ENCODE measurements at places on chromosomes 6 and 20.

DNA sequence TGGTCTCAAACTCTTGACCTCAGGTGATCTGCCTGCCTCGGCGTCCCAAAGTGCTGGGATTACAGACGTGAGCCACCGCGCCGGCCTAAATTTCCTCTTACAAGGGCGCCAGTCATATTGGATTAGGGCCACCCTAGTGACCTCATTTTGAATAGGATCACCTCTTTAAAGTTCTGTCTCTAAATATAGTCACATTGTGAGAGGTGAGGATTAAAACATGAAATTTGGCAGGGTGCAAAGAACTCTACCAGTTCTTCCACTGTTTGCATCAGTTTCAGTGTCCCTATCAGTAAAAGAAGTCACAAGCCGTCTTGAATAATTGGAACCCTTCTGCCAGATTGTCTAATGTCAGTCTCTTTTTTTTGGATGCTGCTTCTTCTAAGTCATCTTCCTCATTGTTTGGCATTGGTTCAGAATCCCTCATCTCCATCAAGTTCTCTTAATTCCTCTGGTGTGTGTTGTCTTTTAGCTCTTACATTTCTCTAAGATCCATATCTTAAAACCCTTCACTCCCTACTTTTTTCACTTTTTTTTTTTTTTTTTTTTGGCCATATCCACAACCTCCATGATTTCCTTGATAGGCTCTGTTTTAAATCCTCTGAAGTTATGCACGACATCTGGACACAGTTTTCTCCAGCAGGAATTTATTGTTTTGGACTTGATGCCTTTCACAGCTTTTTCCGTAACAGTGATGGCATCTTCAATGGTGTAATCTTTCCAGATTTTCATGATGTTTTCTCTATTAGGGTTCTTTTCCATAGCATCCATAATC lies 56.8 kb downstream of the NCOA3 start:
- DNase-seq: no peak

DNA sequence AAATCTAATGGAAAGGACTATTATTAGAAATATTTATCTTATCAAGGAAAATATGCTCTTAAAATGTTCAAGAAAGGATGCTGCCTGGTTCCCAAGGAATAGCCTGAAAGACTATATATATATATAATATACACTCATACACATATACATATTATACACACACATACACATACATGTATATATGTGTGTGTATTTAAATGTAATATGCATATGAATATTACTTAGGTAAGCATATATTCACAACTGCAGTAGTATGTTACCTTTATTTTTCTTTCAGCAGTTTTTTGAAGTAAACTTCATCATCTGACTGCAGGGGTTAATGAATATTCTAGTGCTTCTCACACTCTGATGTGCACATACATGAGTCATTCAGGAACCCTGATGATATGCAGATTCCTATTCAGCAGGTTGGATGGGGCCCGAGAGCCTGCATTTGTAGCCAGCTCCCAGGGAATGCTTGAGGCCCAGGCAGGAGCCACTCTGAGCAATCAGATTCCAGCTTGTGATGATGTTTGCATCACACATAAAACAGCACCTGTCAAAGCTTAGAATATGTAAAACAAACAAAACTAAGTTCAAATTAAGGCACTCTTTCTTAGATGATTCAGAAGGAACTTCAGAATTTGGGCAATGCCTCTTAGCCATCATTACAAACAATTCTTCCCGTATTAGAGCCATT lies 16.1 kb downstream of the MYLK4 start:
- DNase-seq: no peak

- DNase-seq: no peak
Observed at GRCh38 chr6:28979679-28980078, 25.4 kb downstream of the ZNF311 start.

GRCh38 chr6:36618366-36619355 lies 24.5 kb downstream of the SRSF3 start:
- no peak for DNase-seq

GRCh38 chr6:4157506-4157905 lies 22.1 kb upstream of the ECI2 start:
- DNase-seq: no peak

DNA sequence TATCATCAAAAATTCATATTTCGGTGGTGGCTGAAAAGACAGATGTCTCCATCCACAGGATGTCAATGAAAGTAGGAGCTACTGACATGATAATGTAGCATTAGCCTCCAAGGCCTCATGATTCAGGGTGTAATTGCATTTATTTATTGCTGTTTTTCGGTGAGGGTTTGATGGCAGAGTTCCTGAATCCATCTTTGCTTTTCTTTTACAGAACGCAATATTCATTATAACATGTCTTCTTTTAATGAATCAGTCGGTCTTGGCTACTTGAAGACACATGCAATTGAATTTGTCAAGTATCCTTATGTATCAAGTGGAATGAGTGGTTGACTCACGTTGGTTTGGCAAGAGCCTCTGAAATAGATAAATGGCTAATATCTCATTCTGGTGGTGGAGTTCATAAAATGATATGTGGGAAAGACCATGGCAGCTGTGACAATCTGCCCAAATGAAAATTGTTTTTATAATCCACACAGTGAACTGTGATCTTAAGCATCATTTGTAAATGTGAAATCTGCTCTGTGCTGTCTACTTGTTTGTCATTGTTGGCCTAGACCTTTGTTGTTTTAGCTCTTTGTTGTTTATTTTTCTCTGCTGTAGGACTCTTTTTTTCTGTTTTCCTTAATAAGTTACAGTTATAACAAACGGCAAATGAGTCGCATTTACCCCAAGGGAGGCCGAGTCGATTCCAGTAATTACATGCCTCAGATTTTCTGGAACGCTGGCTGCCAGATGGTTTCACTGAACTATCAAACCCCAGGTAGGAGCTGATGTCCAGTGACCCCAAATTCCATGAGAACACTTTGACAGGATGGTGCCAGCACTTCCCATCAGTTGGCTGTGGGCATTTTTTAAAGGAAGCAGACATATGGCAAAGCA lies 105.7 kb upstream of the LAMP5 start:
- no peak for DNase-seq

DNA sequence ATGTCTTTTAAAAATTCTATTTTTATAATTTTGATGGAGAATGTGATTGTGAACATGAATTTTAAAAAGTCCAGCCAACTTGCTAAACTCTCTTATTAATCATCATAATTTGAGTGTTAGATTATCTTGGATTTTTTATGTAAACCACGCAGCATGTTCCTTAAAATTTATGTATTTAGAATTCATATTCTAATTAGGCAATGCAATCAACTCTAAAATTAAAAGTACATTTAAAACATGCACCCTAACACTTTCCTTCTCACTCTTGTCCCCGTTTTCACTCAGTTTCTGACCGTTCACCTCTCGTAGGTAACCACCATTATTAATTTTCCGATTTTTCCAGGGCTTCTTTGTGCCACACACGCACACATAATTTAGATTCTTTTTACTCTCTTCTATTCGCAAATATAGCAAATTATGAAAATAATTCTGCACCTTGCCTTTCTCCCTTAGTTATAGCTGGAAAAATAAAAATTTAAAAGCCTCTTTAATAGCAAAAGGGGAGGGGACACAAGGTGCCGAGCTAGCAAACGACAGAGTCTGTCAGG lies 329 bp upstream of the ZKSCAN3 start:
- no peak for DNase-seq

DNA sequence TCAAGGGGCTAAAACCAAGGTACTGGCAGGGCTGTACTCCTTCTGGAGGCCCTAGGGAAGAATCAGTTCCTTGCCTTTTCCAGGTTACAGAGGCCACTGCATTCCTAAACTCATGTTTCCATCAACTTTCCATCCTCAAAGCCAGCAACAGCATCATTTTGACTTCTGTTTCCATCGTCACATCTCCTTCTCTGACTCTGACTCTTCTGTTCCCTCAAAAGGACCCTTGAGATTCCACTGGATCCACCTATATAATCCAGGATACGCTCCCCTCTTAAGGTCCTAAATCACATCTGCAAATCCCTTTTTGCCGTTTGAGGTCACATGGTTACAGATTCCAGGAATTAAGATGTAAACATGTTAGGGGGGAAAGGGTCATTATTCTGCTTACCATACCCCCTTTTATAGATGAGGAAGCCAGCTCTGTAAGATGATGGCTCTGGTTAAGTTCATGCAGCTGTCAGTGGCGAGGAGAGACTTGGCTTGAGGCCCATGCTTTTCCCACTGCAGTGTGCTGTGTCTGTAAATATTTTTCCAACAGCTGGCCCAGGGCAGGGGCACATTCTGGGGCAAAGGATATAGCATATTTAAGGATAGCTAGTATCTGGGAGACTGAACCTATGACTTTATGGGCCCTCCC lies 114.6 kb downstream of the TNFRSF21 start:
- DNase-seq: no peak

DNA sequence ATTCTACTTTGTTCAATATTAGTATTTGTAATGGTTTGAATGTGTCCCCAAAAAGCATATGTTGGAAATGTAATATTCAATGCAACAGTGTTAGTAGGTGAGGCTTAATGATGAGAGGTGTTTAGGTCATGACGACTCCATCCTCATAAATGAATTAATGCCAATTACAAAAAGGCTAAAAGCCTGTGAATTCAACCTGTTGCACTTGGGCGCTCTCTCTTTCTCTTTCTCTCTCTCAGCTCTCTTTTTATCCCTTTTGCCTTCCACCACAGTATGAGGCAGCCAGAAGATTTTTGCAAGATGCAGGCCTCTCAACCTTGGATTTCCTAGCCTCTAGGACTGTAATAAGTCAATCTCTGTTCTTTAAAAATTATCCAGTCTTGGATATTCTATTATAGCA lies 34.6 kb downstream of the PSMB9 start:
- DNase-seq: no peak

DNA sequence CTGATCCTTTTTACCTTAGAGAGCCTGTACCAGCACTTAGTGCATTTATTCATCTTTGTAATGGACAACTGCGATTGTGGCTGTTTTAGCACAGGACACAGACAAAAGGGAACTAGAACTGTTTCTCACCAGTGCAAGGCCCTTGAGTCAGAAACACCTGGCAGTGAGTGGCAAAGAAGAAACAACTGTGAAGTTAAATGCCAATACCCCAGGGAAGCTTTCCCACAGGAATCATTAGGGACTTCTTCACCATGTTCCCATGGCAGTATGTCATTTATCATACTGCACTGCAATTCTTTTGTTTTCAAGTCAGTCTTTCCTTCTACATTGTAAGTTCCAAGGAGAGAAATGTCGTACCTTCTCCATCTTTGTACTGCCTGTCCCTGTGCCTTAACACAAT lies 28.6 kb upstream of the CDYL start:
- no peak for DNase-seq

DNA sequence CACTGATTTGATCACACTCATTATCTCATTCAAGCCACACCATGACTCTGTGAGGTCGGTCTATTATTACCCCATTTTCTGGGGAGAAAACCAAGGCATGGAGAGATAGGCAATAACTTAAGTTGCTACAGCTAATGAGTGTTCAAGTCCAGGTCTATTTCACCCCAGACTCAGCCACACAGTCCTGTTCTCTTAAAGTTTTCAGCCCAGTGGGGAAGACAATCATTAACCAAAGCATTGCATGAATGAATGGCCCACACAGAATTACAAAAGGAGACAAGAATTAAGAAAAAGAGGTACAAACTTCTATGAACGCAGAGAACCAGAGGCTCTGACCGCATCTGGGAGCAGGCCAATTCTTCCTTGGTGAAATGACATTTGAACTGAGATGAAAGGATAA lies 7.1 kb downstream of the BPI start:
- DNase-seq: no peak

- DNase-seq: no peak
Observed at GRCh38 chr6:163655217-163656121, 241.0 kb downstream of the QKI start.

DNA sequence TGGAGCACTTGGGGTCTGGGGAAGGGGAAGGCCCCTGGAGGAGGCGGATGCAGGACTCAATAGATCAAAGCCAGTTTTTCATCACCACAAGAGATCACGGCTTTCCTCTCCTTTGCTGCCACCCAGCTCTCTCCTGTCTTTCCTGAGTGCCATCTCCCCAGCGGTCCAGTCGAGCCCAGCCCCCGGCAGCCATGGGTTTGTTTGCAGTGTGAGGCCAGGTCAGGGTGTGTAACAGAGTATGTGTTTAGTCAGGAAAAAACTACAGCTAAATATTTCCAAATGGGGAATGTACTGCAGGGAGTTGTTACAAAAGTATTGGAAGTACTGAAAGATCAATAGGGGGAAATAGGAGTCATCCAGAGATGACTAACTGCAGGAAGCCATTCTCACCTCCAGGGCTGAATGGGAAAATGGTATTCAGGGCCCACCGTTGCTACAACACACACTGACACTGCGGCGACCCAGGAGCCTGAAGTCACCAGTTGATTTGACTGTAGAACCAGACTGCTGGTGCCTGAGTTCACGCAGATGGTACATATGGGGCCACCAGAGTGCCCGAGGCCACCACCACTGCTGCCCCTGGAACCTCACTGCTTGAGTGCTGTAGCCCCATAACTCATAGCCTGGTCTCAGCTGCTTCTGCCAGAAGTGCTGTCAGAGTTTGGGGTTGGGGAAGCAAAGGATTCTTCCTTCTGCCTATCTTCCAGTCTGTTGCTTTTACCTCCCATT lies 23.6 kb upstream of the FANCE start:
- DNase-seq: no peak

DNA sequence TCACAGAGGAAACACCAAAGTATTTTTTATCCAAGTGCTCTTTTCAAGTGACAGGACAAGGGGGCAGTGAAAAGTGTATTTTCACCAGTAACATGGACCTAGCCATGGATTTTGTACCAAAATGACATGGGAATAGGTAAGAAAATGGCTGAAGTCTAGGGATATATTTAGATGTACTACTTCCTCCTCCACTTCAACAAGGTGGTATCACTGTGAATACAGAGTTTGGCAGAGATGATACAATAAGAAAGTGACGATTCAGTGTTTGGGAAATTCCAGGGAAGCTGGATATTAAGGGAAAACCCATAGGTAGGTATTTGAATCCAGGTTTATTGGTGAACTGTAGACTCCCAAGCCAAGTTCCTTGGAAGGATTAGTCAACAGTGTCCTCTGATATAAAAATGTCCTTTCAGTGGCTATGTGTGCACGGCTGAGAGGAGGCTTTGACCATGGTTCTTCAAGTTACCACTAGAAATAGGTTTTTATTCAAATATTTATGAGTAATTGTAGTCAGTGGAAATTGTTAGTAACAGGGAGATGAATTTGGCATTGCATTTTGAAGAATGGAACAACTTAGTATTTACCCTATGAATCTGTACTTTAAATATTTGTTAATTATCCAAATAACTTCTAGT lies 356.0 kb upstream of the CITED2 start:
- no peak for DNase-seq

DNA sequence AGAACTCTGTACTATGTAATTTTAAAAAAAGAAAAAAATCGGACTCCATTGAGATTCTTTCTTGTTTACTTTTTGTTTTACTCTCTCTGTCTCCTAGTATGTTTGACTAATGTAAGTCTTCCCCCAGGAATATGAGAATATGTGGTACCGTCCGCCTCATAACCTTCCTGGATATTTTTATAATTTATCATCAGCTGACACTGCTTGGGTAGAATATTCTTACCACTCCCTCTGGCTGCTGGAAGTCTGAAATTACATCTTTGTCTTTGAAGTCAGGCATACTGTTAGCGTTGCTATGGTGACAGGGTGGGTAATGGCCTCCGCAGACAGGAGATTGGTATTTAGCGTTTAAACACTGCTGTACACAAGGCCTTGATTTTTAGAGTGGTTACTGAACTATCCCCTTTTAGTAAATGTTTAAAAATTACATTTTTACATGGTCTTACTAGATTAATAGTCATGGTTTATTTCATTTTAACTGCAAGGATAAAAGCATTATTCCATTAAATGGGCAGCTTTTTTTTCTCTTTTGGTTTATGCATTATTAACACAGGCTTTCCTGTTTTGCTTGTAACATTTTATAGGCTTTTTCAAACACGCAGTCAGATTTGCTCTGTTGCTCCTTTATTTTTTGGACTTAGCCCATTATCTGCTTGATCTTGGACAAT lies 176.4 kb downstream of the ARID1B start:
- DNase-seq: no peak

Measured in stimulated activated CD4-positive, alpha-beta T cell treated with anti-CD3 and anti-CD28 coated beads, Interleukin-4, amount 100 ng/mL, for 1 hour (primary cell).